ENCODE measurements at places on chromosomes 2 and 18. TPM values are rescaled to one million over a fixed set of nuclear protein-coding genes. Genes with fewer than 3 reads are reported as not detected.

The CMPK2 gene
- 8.7 TPM for polyA plus RNA-seq

The ABCB6 gene
- 0.66 TPM for polyA plus RNA-seq

The SERPINB13 gene
- polyA plus RNA-seq, result not detected

The TEX51 gene
- not detected for polyA plus RNA-seq

The GALNT13 gene
- polyA plus RNA-seq, result not detected

The PRKAG3 gene
- not detected for polyA plus RNA-seq
